ENCODE measurements at places on chromosomes 6 and 20.

- no peak for DNase-seq
These were observed 1.4 kb downstream of the CST3 start for GRCh38 chr20:23636182-23636907.

DNA sequence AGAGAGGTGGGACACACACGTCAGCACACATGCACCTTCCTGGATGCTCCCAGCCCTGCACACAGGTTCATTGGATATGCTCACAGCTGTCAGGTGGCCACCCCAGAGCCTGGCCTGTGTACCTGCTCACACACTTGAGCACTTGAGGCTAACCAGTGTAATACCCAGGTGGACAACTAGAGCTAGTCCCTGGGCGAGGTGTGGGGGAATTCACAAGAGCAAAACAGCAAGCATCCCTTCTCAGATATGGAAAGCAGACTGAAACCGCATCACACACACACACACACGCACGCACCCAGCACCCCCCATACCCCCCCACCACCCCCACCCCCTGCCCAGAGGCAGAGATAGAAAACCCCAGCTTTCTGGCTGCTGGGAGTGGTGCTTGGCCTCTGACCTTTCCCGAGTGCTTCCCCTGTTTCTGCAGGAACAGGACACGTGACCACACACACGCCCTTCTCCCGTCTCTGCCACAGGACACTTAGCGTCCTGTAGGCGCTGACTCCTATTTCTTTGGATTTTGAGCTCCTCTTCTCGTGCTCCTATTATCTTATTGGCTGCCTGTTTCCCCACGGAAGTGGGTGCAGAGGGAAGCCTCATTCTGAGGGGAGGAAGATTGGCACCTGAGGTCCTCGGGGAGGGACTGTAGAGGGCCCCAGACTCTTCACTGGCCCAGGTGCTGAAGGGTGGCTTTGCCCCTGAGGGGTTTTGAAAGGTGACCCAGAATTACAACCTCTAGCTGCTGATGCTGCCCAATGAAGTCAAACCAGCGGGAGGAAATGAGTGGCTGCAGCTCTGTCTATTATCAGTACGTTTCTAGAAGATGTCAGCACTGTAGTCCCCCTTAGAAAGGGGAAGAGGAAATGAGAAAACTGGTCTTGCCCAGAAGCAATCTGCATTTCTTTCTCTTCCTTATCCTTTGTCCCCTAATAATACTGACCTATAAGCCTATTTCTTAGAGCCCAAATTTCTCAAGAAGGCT is 65.8 kb downstream of the SYTL3 start:
- DNase-seq, result no peak

DNA sequence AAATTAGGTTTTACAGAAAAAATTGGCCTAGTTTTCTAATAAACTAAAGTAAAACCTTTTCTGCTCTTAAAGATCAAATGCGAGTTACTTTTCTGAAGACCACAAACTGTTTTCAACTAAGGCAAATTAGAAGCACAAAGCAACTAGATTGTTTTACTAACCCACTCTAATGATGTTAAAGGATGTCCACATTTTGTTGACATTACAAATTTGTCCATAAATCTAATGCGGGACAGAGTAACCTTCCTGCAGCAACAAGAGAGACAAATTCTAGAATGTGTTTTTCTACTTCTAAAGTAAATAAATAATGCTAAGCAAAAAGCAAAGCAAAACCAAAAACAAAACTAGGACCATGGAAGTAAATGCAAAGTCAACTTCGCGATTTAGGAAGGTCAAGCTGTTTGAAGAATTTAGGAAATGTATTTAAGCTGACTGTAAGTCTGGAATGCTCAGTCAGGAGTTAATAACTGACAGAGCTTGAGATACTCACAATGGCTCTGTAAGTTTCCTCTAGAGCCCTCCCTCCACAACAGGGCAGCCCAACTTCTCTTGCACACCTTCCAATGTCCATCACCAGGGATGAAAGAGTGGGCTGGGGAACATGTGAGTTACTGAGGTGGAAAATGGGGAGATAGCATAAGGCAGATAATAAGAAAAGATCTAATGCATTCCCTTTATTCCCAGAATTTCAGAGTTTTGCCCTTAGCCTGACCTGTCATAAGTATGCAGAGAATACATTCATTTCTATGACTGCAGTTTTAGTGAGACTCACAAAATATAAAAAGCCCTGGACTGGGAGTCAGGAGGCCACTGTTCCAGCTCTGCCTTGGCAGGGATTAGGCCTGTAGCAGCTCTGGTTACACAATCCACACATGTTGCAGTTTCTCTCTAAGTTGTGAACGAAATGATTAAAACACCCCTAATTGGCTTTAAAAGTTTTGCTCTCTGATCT is 158.8 kb downstream of the FOXA2 start:
- no peak for DNase-seq

GRCh38 chr6:130697271-130697994 is 129.8 kb upstream of the SMLR1 start:
- DNase-seq, result no peak

DNA sequence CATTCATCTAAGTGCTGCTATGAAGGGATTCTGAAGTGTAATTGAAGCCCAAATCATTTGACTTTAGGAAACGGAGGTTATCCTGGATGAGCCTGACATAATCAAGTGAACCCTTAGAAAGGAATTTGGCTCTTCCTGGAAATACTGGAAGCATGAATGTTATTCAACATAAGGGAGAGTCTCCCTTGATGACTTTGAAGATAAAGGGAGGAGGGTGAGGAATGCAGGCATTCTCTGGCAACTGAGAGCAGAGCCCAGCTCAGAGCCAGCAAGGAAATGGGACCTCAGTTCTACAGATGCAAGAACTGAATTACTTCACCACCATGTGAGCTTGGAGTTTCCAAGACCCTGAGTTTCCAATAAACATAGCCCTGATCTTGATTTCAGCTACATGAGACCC is 168.2 kb downstream of the DLL1 start:
- DNase-seq, result no peak

GRCh38 chr6:12348530-12349511 is 58.7 kb downstream of the EDN1 start:
- DNase-seq, result no peak

- peak; percentile 31 for DNase-seq
These were observed 10.8 kb downstream of the GSTA4 start for GRCh38 chr6:52984247-52984646.

GRCh38 chr6:14070457-14070856 is 47.1 kb upstream of the CD83 start:
- no peak for DNase-seq

DNA sequence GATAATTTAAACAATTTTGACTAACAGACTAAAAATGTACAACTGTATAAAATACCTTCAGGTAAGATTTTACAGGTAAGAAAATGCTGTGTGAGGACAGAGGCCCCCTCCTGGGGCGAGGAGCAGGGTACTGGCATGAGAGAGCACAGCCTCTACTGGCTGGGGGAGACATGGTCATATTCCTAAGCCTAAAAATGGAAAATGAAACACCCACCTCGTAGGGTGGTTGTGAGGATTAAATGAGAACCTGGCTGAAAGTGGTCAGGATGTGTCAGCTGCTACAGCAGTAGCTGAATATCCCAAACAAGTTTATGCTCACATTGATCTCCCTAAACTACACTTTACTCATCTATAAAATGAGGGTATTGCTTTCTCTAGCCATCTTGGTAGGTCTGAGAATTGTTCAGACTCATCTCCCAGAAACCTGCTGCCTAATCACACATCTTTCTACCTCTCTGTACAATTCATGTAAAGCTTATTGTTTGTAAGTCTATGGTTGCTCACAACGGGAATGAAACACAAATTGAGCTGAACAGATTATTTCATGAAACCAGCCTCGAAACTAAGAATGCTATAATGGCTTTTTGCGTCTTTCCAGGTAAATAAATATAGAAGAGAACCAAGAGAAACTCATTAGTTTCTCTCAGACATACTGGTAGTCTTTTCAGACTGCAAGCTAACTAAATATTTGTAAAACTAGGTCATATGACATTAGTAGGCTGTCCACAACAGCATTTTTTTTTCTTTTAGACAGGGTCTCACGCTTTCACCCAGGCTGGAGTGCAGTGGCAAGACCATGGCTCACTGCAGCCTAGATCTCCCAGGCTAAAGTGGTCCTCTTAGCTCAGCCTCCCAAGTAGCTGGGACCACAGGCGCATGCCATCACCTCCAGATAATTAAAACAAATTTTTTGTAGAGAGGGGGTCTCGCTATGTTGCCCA is 69.6 kb downstream of the POPDC3 start:
- no peak for DNase-seq

- DNase-seq, result no peak
These were observed 515.3 kb downstream of the CDKAL1 start for GRCh38 chr6:21049572-21049971.

DNA sequence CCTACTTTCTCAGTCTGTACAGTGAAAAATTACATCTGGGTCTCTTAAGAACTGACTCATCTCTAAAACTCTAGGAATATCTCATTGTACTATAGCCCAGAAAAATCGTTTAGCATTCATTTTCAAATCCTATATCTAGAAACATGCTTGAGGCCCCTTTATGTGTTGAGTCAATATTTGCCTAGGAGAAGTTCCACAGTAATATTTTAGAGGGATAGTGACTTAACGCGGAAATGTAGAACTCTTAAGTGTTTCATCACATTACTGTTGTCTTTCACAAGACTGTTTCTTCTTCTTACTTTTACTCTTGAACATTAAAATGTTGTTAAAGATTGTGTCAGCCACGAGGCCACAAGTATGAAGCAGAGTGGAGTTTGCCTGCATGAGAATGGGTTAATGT is 23.0 kb upstream of the MYLIP start:
- no peak for DNase-seq

DNA sequence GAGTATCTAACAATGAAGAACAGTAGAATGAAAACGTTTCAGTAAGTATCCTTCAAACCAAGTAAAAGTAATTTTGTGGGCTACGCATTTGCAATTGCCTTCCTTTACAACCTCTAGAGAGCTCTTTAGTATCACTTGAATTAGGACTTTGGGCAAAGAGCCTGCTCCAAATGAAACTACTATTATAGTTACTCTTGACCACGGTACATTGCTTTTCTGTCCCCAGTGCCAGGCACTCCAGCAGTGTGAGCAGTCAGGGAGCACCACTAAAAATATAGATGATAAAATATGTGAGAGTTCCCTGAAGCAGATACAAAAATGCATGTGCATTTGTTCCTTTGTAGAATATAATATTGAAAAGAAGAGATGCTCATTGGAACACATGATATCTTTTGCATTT is 450.1 kb upstream of the MANEA start:
- DNase-seq, result no peak

- no peak for DNase-seq
These were observed 122.3 kb downstream of the WDR27 start for GRCh38 chr6:169579407-169580111.

DNA sequence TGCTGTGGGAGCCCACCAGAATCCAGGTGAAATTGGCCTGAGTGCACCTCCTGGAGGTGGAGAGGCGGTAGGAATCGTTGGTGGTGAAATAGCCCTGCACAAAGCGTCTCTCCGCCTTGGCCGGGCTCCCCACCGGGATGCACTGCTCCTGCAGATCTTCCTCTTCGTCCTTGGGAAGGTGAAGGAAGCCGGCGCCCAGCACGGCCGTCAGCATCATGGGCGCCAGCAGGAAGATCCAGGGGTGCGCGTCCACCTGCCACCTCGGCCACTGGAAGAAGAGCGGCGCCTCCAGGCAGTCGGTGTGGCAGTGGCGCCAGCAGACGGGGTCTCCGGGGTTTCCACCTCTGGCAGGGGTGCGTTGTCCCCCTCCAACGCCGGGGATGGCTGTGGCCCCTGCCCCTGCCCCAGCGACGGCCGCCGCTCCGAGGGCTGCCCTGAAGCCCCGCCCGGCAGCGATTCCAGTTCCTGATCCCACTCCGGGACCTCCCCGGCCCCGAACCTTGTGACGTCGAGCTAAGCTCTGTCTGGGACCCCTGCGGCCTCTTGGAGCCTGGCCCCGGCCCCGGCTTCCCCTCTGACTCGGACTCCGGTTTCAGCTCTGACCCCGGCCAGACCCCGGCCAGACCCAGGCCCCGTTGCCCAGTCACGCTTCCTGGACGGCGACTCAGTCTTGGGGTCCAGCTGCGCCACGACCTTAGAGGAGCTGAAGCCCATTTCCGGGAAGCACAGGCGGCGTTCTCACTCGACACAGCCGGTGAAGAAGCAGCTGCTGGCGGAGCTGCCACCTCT is 91.9 kb downstream of the CD164 start:
- DNase-seq, result no peak

- no peak for DNase-seq
These were observed 247.6 kb downstream of the MYLK4 start for GRCh38 chr6:2502998-2503674.

DNA sequence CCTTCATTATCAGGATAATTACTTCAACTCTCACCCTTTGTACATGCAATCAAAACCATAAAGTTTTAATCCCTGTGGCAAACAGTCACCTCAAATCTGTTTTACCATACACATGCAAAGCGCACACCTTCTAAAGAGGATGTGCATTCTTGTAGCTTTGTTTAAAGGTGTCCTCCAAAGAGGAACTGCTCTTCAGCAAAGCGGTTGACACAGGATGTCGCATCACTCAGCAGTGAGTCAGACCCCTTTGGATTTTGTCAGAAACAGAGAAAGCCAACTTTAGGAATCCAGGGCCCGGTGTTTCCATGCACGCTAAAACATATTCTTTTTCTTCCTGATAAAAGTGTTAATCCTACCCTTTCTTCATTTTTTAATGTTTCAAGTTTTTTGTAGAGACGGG is 268.3 kb upstream of the ARID1B start:
- DNase-seq, result no peak

- no peak for DNase-seq
These were observed 197.9 kb upstream of the GRIK2 start for GRCh38 chr6:101195588-101195987.

DNA sequence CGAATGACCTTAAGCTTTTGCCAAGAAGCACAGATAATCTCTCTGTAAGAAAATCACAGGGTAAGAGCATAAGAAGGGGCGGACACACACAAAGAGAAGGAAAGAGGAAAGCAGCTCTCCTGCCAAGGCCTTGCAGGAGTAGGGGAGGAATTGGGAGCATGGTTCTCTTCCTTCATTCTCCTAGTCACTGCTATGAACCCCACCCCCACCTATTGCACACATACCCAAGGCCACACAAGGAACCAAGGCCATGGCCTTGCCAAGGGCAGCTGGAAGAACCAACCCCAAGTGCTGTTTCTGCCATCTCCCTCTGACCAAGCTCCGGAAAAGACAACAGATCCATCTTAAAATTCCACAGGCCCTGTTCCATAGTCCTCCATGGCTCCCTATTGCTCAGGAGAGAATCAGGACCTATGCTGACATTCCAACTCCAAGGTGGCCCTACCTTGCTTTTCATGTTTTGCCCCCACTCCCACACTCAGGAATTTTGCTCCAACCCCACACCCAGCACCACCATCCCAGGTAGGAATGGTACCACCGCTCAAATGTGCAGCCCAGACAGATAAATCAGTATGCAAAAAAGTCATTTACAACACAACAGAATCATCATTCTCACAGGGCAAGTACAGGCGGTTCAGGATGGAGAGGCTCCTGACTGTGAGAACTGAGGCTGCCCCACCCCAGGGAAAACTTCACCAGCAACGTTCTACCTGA is 31.3 kb downstream of the TRAM2 start:
- DNase-seq, result no peak

GRCh38 chr20:6657904-6658303 is 109.6 kb upstream of the BMP2 start:
- no peak for DNase-seq

GRCh38 chr6:148068437-148069061 is 274.1 kb upstream of the SASH1 start:
- DNase-seq, result no peak

- DNase-seq, result no peak
These were observed 52.7 kb downstream of the CDH22 start for GRCh38 chr20:46255440-46256104.

- no peak for DNase-seq
These were observed 325.9 kb downstream of the TAF4 start for GRCh38 chr20:61739832-61740118.

Data from stimulated activated CD4-positive, alpha-beta T cell treated with anti-CD3 and anti-CD28 coated beads, Interleukin-1b, Interleukin-23, amount 100 ng/mL, for 48 hours (primary cell).